Activated T-helper 9 cell treated with anti-CD3 and anti-CD28 coated beads, Interleukin-2, amount 50 U/mL, for 16 hours (primary cell): ENCODE measurements at places on chromosomes 5 and 9.

- DNase-seq = no peak
Observed at GRCh38 chr5:74424162-74424868, 216.2 kb downstream of the ENC1 start.

DNA sequence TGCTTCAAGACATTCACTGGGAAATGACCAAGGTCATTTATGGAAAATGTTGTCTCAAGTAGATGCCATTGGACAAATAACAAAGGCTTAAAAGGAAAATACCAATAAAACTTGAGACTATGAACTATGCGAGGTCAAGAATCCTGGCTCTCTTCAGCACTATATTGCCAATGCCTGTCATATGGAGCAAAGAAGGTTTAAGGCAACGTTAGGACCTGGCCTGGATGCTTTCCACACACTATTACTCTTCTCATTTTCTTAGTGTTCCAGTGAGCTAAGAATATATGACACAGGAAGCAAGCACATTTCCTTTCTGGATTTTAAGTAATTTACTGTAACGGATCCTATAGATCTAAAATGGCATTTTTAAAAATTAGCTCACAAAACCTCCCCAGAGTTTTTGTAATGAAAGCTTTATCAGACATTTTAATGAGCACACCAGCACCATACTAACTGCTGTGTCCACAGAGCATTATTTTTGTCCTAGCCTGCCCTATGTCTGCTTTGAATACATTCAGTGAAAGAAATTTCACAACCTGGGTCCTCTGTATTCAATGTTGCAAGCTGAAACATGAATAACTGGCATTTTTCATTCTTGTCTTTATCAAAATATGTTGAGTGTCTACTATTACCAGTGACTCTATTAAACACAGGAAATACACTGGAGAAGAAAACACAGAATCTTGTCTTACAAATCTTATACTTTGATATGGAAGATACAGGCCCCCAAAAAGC is 315.6 kb downstream of the CETN3 start:
- DNase-seq = no peak

DNA sequence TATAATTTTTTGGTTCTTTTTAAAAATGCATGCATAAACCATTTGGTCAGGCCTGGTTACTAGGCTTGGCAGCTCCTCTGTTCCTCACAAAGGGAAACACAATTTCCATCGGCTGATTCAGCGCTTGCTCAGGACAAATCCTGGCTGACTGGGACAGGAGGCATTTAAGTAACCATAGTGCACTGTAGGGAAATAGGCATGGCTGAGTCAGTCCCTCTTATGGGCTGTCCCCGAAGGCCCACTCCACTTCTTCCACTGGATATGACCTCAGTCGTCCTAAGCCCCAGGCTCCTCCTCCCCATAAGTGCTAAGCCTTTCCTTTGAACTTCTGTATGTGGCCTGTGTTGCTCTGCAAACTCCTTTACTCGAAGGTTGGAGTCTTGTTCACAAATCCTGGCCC is 71.2 kb upstream of the GLIS3 start:
- DNase-seq = no peak

GRCh38 chr5:79837761-79838551 is 148.3 kb downstream of the CMYA5 start:
- DNase-seq = no peak

DNA sequence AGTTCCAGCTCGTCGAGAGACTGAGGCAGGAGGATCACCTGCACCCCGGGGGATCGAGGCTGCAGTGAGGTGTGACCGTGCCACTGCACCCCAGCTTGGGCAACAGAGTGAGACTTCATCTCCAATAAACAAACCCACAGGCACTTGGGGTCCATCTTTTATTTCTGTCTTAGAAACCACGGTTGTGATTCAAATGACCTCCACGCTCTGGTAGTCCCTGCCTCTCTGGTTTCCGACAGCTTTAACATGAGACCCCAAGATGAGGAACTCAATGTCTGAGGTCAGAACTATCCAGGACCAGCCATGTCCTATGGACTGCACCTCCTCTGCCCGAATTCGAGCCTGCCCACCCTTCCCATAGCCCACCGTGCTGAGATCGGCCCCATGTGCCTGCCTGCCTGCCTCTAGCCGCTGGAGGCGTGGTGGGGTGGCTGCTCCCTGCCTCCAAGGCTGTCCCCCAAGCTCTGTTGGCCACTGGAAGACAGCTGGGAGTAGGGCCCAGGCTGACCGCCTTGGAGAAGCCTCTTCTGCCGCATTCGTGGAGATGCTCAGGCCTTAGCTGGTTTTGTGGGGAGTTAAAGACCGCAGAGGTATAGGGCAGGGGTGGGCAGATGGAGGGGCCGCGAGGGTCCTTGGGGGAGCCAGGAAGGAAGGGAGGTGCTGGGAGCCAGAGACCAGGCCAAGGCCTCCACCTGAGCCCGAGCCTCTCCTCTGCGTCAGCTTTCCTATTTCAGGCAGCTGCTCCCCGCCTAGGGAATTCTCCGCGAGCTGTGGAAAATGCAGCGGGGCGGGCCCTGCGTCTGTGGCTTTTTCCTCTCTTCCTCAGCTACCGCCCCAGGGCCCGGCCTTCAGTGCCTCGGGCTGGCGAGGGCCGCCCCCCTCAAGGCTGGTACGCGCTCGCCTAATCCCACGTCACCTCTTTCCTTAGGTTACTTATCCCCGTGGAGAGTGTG is 6.9 kb upstream of the WDR5 start:
- DNase-seq = no peak

DNA sequence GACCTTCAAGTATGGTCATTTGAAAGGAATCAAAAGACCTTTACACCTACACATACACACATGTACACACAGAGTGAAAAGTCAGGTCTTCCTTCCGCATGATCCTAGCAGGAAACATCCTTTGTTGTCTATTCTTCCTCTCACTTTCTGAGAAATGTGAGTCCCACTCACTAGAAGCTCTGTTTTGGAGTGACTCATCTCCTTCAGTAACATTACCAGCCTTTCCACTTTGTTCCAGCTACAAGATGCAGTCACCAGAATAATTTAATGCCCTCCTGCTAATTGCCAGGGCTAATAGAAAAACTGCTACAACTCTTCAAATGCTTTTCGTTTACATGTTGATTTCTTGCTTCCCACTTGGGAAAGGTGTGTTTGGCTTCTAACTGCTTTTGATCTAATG is 417.3 kb downstream of the RASEF start:
- DNase-seq = no peak

DNA sequence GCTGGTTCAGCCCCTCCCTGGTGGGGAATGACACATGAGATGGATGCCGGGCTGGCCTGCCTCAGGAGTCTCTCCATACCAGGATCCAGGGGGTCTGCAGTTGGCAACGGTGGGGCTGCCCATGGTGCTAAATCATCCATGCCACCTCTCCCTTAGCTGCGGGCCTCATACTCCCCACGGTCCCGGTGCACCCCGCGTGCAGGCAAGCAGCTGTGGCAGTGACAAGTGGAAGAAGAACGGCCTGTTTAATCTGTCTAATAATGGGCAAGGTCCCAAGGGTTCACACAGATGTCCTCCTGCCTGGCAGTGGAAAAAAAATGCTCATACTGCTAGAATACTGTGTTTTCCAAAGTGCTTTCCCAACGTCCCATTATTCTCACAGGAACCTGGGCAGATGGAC is 196.9 kb upstream of the PANK3 start:
- no peak for DNase-seq

DNA sequence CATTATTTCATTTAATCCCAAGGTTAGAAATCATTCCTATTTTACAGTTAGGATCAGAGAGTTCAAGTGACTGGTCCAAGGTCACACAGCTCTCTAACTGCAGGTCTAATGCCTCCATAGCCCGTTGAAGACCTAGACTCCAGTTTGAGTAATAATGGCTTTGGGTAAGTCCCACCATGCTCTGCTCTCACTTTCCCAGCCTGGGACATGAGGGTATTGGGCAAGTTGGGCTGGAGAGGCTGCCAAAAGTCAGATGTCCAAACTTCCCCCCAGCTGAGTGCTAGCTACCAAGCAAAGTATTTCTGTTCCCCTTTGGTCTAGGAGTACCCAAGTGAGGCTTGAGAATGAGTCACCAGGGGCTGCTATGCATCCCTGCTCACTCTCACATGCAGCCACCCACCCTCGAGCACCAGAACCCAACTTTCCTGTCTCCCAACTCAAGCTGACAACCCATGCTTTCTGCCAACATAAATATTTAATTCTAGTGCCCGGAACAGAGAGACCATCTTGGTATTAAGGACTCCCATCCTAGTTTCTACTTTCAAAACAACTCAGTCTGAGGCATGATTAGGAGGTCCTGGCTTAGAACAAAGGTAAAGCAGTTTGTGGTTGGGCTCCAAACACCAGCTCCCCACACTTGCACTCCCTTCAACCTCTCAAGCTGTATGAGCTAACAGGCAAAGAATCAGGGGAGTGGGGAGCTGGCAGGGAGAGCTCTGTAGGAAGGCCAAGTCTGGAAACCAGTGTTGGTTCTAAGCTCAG is 236.5 kb upstream of the TRIM32 start:
- DNase-seq = no peak
